ENCODE measurements at places on chromosomes 3 and 15.

GRCh38 chr15:74754593-74755215, 6.1 kb downstream of the CYP1A2 start:
- no peak for DNase-seq

GRCh38 chr15:79970181-79970580, 815 bp downstream of the BCL2A1 start:
- DNase-seq = no peak

- no peak for DNase-seq
Measured at GRCh38 chr3:118805007-118805406, 229.6 kb downstream of the IGSF11 start.

DNA sequence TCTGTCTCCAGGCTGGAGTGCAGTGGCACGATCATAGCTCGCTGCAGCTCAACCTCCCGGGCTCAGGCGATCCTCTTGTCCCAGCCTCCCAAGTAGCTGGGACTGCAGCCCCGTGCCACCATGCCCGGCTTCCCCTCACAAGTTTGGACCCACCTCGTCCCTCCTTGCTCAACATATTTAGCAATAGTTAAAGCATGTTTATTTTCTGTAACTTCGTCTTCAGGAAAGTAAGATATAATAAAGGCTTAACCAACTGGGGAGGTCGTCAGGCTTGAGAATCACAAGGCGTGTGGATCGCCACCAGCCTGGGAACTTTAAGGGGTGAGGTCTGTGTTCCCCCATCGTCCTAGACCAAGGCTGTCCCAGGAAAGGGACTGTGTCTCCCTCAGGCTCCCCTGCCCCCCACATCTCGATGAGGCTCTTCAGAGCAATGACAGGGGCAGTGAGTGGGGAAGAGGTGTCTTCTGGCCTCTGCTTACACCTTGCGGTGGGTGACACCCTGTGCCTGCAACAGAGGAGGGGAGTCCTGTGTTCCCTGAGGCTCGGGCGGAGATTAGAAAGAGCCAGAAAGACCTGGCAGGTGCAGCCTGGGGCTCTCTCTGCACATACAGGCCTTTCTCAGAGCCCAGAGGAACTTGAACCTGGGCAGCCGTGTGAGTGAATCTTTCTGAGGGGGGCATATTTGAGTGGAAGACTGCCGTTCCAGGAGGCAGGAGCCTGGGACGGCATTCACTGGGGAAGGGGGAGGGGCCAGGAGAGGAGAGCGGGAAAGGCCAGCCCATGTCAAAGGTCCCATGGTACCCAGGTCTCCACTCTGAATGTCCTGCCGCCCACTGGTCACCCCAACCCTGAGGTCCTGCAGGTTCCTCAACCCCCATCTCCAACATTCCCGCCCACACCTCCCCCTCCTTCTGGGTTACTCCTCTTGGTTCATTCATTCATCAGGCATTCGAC, 152.3 kb downstream of the SMAD6 start:
- DNase-seq = no peak

- peak; percentile 49 for DNase-seq
Measured at GRCh38 chr3:196639483-196640296, at the start of gene NRROS. TSS of gene NRROS (plus strand) at chr3:196639694. CDS start at chr3:196654540, 14,846 bp downstream.

- DNase-seq = no peak
Measured at GRCh38 chr15:40244961-40245523, 6.2 kb downstream of the PAK6 start.

DNA sequence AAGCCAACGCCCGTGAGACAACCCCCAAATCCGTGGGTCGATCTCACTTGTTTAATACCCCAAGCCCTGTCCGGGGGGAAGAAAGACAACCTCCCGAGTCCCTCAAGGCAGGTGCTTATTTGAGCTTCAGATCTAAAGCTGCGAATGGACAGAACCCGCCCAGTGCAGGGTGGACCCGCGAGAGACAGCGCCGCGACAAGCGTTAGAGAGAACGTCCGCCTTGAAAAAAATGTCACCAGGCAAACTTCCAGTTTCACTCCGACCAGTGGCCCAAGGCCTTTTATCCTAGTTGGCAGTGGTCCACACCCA, 740 bp upstream of the OXSR1 start:
- DNase-seq = no peak

DNA sequence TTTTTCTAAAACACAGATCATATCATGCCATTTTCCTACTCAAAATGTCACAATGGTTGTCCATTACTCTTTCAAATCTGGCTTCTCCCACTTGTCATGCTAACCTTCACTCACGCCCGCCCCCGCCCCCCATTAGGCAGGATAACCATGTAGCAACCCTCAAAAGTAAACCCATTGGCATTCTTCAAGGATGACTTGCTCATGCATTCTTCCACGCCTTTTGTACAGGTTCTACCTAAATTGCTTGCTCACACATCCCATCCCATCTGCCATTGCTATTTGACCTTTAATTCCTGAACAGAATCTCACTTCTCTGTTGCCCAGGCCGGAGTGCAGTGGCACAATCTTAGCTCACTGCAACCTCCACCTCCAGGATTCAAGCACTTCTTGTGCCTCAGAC, 389.3 kb downstream of the MCTP2 start:
- no peak for DNase-seq

DNA sequence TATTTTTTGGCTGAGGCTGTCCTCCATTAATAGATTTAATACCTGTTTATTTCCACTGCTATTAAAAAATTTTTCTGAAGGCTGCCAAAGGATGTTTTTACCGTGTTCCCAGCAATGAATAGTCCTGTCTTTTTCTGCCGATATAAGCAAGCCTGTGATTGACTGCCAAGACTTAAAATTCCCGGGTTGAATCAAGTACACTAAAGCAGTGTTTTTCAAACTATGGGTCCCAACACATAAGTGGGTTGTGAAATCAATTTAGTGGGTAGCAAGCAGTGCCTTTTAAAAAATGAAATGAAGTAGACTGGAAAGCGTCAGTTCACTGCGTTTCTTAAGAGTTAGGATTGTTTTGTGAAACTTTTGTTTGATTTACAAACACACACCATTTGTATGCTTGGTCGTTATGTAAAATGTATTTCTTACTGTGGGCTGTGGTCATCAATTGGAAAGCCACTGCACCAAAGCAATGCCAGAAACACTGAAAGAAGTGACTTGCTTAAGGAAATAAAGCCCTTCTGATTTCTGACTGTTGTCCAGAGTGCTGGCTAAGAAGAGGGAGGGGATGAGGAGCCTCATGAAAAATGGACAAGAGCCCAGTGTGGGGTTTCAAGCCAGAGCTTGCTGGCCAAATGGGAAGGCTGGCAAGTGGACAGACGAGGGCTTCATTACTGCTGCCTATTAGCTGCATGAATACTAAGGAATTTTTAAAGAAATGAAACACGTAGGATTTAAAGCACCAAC, 206.0 kb downstream of the THRB start:
- DNase-seq = peak; percentile 68

GRCh38 chr3:33826206-33826605, 27.8 kb downstream of the PDCD6IP start:
- DNase-seq = peak; percentile 29

GRCh38 chr3:59800481-59800880, 750.7 kb upstream of the CFAP20DC start:
- no peak for DNase-seq

- DNase-seq = no peak
Measured at GRCh38 chr3:66482018-66482404, 18.8 kb downstream of the LRIG1 start.

- no peak for DNase-seq
Measured at GRCh38 chr3:129061023-129061887, 676 bp downstream of the GP9 start.

DNA sequence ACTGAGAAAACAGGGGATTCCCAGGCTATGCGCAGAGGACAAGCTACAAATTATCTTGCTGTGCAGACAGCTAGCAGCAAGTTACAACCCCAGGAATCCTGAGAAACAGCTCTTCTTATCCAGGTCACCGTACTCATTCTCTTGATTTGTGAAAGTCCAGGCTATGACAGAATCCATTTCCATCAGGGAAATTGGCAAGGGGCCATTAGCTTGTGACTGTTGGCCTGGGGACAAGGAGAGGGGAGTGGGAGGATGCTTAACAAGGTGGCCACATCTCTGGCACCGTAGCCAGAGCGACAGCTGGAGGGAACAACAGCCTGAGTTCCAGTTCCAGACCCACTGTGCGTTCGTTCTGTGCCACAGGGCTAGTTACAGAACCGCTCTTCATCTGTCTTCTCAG, 44.9 kb upstream of the PLXNA1 start:
- DNase-seq = no peak

- DNase-seq = no peak
Measured at GRCh38 chr15:96947296-96948229, 617.1 kb downstream of the NR2F2 start.

DNA sequence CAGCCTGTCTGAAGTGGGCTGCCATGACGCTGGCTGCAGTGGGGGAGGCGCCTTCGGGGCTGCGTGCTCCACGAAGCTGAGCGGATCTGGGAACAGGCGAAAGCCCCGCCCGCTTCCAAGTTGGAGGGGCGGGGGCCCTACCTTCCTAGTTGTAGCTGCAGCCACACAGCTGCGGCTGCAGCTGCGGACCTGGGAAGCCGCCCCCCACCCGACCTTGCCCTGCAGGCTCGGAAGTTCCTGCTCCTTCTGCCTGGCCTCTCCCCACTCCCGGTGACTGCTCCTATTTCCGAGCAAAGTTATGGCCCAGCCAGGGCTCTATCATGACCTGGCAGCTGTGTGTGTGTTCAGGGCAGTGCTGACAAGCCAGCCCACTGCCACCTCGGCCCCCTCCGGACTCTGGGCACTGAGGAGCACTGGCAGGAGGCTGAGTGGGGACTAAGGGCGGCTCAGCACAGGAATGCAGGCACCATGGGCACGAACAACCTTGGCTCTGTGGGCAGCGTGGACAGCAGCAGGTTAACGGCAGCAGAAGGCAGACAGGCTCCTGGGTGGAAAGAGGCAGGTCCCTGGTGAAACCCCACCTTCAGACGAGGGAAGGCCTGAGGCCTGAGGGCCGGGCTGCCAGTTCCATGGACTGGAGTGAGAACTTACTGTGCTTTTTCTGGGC, 352.4 kb upstream of the TMCO5A start:
- no peak for DNase-seq

DNA sequence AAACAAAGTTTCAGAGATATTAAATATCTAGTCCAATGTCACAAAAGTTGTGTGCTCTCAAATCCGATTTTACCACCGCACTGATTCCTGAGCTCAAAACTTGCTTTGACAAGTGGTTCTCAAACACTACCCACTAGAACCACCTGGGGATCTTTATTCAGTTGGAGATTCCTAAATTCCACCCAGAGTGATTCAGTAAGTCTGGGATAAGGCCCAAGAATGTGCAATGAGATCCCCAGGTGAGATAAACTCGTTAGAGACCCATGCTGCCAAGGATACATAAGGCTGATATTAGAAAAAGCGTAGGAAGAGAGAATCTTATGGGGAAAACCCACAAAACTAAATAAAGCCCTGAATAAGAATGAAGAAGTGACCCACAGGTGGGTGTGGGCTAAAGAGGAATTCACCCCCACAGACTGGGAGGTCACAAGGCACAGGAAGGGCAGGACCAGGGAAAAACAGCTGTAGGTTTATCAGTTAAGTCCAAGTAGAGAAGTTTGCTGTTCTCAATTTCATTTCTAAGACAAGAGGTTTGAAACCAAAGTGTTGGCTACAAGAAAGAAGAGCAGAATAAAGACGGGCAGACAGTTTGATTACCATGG, 11.5 kb upstream of the RPS17 start:
- no peak for DNase-seq

GRCh38 chr15:67652586-67652985, 110.1 kb downstream of the MAP2K5 start:
- DNase-seq = no peak

GRCh38 chr3:45965253-45965652, 22.0 kb downstream of the CXCR6 start:
- DNase-seq = no peak

DNA sequence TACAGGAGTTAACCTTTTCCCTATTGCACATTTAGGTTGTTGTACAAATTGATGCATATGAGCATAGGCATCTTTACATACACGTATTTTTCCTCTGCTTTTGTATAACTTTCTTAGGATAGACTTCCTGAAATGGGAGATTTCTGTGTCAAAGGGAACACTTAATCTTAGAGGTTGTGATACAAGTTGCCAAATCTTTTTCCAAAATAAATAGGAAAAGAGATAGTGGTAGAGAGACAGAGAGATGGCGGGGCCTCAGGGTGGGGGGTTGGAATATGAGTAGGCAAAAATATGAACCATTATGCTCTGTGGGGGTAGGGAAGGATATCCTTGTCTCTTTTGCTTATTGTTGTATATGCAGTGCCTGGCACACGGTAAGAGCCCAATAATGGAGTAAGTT, 70.7 kb upstream of the UBE2E1 start:
- peak; percentile 57 for DNase-seq

GRCh38 chr3:15292765-15293522, 39.4 kb downstream of the SH3BP5 start:
- DNase-seq = peak; percentile 75

DNA sequence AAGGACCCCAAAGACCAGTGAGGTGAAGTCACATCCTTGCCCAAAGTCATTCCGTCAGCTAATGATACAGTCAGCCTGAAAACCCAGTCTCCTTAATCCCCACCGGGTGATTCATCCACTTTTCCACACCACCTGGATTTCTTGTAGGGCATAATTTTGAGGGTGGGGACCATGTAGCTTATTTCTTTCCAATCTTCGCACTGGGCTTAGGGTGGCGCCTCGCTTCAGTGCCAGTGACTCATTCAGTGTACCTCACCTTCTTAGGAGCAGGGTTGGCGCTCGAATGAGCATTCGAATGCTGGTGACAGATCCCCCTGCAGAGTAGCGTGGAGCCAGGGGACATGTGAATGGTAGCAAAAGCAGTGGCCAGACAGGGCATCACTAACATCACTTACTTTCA, 24.0 kb downstream of the BMF start:
- no peak for DNase-seq

DNA sequence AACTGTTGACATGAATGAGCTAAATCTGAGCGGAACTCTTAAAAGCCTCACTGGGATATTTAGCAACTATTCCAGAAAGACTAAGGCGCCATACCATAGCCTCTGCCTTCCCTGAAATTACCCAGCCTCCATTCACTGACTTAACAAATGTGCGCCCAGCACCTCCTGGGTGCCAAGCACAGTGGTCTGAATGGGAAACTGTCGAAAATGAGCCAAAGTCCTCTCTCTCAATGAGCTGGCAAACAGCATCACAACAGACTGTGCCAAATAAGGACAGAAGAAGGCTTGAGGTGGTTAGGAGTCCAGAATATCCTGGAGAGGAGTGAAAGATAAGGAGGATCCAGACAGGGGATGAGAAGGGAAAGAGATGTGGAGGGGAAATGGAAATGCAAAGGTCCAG, 332.4 kb downstream of the MAGI1 start:
- no peak for DNase-seq

- no peak for DNase-seq
Measured at GRCh38 chr15:73751899-73752805, 999 bp downstream of the INSYN1 start.

GRCh38 chr3:114299421-114299820, 5.6 kb downstream of the TIGIT start:
- DNase-seq = no peak

GRCh38 chr3:126732281-126733060, 28.4 kb downstream of the CHCHD6 start:
- no peak for DNase-seq

Data from fibroblast of the aortic adventitia (primary cell).